Right cardiac atrium (tissue), 5 donors: ENCODE measurements at places on chromosomes 7 and 10. TPM values are rescaled to one million over a fixed set of nuclear protein-coding genes. Genes with fewer than 3 reads are reported as not detected.

- DNase-seq: peak; percentile 28
Measured at GRCh38 chr7:5230265-5231067, 40.4 kb downstream of the WIPI2 start.

The SGCE gene
- total RNA-seq: 44.6 TPM

GRCh38 chr10:118985576-118985975, 43.9 kb upstream of the NANOS1 start:
- no peak for DNase-seq

DNA sequence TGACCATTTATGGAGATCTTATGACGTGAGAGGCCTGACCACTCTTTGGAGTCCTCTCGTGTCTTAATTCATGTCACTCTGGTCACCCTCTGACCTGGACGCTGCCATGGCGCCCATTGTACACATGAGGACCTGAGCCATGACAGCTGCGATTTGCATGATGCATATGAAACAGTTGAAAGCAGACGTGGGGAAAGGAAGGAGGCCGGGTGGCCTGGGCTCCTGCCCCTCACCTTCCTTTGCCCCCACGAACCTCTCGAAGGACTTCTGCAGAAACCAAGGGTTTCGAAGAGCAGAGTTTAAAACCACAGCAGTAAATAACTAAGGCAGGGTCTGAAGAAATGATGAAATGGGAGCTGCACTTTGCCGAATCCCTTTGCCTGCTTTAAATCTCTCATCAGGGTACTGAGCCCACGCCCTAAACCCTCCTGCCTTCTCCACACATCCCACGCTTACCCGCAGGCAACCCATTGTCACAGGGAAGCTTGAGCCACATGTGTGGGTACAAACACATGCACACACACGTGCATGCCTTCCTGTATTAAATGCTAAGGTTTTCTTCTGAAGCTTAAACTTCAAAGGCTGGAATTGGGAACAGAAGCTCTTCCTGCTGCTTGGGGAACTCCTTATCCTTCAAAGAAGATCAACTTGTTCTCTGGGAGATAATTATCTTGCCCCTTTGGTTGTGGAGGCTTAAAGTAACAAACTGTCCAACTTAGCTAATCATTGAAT, 11.7 kb upstream of the CALML3 start:
- no peak for DNase-seq
